ENCODE measurements at places on chromosomes 6 and 20.

DNA sequence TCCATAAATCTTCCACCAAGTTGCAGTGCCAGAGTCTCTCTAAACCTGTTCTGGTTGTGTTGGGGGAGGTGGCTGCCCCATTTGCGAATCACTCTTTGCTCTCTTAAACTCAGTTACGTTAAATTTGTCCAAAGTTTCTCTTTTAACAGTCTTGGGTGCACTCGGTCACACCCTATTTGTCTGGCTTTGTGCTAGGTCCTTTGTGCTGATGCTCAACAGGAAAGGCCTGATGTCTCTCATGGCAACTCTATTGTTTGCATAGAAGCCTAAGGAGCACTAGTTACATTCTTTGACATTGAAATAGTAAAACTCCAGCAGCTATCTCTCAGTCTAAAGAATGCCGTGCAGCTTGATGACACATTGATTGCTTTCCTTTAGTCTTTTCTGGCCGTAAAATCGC, 105.1 kb downstream of the TRMT11 start:
- DNase-seq = no peak

GRCh38 chr20:35617397-35618262, 2.0 kb downstream of the SPAG4 start:
- DNase-seq = peak; percentile 14

- DNase-seq = no peak
Observed at GRCh38 chr6:41503827-41504465, 42.2 kb upstream of the FOXP4 start.

DNA sequence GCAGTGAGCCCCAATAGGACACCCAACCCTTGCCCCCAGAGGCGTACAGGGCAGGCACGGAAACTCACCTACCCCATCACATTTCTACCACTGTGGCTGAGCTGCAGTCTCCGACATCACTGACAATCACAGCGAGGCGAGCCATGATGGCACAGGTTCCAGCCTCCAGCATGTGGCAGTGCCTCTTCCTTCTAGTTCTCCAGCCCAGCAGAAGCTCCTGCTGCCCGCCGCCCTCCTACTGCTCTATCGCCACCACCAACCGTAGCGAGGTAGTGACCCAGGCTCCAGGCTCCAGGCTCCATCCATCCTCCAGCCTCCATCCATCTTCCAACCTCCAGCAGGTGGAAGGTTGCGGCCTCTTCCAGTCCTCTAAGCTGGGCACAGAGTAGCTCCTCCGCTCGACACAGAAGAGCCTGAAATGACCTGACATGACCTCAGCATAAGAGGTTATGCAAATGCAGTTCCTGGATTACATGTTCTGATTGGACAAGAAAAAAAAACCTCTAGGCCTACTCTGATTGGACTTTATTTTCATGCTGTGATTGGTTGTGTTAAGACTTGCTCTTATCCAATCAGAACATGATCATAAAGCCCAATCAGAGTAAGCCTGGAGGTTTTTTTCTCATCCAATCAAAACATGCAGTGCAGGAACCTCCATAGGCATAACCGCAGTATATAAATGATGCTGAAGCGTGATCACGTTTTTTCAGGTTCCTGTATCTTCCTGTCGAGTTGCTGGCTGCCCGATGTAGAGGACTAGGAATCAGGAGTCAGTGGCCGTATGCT, 438.9 kb upstream of the ZNF337 start:
- DNase-seq = no peak

DNA sequence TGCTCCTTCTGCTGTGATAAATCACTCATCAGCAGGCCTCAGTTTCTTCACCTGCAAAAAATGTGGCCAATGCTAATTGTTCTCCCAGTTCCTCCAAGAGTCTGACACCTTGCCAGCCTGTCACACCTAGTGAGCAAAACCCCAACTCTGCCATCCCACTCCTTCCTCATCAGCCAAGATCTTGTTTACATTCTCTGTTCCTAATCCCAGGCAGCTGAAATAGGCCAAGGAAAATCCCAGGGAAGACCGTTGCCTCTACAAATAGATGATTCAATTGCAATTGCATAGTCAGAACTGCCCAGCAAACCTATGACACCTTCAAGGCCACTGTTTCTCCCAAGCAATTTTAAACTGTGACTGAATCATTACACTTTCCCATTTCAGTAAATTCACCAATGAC, 78.7 kb downstream of the GMDS start:
- DNase-seq = no peak

DNA sequence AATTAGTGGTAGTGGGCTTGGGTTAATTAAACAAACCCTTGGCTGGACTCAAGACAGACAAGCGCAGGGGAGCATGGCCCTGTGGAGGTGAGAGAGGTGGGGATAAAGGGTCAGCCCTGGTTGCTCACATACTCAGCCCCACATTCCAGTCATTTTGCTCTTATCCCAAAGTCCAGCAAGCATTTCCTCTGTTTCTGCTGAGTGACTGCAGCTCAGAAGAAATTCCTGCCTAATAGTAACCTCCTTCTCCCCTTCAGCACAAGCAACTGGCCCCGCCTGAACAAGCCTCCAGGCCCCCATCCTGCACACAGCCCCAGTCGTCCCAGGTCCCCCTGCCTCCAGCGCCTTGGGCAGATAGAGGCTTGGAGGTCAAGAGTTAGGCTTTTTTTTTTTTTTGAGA, 3.6 kb upstream of the TFEB start:
- no peak for DNase-seq

GRCh38 chr20:9617940-9618339, 103.5 kb downstream of the LAMP5 start:
- peak; percentile 50 for DNase-seq

- no peak for DNase-seq
Observed at GRCh38 chr20:38602185-38602581, 574 bp downstream of the ARHGAP40 start.

GRCh38 chr6:41352396-41352795, 17.0 kb downstream of the NCR2 start:
- no peak for DNase-seq

DNA sequence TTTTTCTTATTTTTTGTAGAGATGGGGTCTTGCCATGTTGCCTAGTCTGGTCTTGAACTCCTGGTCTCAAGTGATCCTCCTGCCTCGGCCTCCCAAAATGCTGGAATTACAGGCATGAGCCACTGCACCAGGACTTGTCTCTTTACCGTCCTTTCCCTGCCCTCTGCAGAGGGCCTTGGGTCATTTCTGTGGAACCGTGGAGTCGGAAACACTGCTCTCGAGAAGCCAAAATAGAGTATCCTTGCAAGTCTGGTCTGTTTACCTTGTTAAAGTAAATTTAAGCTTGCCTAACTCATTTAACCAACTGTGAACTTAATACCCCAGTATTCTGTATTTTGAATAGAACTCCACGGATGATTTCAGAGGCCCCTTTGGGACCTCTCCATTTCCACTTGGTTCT, 51.4 kb downstream of the KDM1B start:
- DNase-seq = no peak

- no peak for DNase-seq
Observed at GRCh38 chr6:13638626-13639025, 23.5 kb downstream of the NOL7 start.

GRCh38 chr6:10014557-10014956, 400.3 kb downstream of the TFAP2A start:
- no peak for DNase-seq

DNA sequence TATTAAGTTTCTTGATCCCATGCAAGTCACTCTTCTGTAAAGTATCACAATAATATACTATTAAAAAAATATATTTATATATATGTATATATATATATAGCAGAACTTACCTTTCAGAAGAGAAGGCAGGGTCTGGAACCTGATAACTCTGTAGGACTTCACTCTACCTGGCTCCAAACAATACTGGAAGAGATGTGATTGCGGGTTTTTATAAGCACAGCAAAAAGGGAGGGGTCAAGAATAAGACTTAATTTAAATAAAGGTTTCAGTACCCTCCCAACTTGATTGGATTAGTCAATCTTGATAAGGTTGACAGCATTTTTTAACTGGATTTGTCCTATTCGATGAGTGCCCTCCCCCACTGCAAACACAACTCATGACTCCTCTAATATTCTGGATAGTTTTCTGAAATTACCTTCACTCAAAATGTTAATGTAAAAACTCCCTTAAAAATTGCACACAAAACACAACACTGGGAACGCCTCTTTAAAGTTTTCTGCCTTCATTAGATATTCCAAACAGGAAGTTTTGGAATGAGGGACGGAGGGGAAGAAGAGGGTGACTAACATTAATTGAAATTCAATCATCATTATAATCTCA, 4.0 kb upstream of the ZNF217 start:
- no peak for DNase-seq

DNA sequence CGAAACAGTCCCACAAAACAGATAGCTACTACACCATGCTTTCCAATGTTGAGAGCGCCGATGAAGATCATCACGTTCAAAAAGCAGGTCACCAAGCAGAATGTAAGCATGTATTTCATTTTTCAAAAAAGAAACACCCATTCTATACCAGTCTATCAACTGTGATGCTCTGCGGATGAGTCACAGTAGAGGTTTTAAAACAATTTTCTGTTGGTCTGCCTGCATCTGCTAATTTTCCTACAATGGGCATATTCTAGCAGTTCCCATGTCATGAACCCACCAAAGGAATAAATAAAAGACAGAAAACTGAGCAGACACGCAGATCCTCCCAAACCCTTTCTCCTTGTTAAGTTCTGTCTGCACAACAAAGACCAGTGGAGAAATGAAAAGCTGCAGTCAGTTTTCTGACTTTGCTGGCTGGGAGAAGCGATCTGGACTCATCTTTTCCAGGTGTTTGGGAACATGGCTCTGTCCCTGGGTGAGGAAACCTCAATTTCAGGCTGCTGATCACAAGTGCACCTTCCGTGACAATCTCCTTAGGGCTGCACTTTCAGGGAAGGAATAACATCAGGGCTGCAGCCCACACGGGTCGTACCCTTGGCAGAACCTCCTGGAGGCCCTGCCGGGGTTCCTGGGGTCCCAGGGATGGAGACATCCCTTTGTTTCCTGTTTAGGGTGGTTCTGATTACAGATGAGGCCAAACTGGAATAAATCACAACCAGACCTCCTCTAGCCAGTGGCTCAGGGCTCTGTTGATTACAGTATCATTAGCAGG, 200.1 kb downstream of the BMP7 start:
- DNase-seq = no peak

GRCh38 chr6:43982084-43982625, 145.1 kb downstream of the MRPL14 start:
- DNase-seq = no peak

GRCh38 chr20:63731410-63731809, 5.1 kb upstream of the LIME1 start:
- no peak for DNase-seq

DNA sequence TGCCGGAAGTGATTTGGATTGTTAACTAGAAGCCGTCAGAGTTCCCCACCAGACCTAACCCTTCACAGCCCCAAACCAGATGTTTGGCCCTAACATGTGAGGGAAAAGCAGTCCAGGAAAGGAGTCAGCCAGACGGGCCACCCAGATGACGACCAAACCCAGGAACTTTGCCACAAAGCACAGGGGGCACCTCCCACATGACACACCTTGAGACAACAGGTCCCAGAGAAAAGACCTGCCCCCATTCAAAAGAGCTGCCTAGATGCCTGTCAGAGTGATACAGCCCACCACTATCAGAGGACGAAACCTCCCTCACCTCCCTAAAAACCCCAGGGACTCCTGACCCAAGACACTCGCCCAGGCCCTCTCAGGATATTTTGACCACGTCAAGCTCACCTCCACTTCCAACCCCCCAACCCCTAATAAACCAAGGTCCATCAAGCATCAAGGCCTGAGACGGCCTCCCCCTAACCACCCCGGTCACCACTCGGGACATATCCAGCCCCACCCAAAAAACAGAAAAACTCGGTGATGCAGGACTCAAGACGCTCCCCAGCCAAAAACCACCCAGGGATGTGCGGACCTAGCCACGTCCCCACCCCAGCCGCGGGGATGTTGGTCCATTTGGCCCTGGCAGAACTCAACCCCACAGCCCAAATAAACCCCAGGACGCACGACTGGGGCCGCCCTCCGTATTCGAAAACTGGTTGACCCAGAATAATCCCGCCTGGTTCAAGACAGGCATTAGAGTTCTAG, 662 bp downstream of the ZNF343 start:
- DNase-seq = no peak

DNA sequence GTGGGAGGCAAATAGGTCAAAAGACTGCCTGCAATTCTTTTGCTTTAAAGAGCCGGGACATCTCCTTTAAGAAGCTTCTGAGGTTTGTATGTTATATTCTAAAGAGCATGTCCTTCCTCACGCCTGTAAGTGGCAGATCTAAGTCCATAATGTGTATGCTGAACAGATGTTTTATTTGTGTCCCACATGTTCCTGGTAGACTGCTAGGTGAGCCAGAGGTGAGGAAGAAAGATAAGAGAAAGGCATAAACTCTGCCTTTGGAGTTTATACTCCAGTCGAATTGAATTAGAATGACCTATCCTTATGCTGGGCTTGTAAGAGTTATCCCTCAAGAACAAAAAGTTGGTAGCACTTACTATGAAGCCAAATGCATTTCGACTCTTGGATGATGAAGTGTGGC, 27.2 kb upstream of the ADGRG6 start:
- DNase-seq = no peak

GRCh38 chr20:62937268-62938104, 461 bp upstream of the GID8 start:
- DNase-seq = peak; percentile 86

DNA sequence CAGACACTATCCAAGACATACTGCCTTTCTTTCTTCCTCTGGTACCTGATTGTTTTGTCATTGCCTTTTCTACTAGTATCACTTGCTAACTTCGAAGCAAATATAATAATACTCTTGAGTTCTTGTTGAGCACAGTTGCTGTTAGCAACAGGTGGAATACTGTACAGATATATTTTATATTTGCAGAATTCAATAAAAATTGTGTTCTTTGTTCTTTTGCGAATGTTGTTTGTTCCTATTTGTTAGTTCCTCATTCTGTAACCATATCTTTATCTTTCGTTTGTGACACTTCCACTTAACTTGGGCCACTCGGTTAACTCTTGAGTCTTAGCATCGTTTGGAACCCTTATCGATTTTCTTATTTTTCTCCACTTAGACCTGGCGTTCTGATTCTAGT, 868 bp downstream of the CYB5R4 start:
- no peak for DNase-seq

- DNase-seq = no peak
Observed at GRCh38 chr6:139547122-139547776, 172.8 kb upstream of the CITED2 start.

DNA sequence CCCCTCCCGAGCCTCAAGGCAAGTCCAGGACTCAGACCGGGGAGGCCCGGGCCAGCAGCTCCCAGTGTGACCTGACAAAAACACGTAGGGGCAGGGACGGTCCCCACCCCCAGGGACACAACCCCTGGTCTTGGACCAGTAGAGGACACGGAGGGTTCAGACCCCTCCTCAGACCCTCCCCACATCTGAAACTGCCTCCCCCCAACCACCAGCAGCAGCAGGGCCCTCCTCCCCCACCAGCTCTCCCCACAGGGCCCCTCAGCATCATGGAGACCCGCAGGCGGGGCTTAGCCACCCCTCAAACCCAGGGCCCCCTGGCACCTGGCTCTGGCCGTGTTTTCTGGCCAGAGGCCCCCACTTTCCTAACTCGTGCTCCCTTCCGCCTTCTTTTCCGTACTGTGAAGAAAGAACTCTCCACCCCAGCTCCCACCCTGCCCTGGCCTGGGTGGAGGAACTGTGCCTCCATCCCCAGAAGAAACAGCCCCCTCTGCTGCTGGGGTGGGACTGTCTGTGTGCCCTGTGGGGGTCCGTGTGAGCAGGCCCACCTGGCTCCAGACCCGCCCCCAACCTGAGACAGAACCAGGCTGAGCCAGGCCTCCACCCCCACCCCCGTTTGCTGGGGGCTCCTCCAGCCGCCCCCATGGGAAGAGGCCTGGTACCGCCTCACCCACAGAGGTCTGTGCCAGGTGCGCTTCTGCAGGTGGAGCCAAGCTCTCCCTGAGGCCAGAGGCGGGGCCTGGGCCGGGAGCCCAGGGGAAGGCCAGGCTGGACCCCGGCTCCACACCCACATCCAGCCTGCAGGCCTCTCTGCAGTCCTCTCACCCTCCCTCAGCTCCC, 39.0 kb upstream of the MDFI start:
- DNase-seq = no peak
